ENCODE measurements at places on chromosomes 12 and 14.

DNA sequence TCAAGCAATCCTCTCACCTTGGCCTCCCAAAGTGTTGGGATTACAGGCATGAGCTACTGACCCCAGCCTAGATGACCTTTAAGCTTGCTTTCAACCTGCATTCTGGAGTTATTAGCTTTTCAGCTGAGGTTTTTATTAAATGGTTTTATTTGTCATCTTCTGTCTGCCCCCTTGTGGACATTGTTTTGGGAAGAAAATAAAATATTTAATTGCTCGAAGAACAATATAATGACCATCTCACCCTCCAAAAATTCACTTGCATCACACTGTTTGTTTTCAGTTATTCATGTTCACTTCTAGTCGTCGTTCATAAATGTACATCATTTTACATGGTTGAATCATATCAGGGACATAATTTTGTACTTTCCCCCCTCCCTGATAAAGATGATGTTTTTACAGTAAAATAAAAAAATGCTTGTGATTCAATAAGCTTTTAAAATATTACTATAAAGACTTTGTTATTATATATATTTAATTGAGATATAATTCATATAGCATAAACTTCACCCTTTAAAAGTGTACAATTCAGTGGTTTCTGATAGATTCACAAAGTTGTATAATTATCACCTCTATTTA is 10.1 kb upstream of the SPATS2 start:
- DNase-seq: peak; percentile 72

DNA sequence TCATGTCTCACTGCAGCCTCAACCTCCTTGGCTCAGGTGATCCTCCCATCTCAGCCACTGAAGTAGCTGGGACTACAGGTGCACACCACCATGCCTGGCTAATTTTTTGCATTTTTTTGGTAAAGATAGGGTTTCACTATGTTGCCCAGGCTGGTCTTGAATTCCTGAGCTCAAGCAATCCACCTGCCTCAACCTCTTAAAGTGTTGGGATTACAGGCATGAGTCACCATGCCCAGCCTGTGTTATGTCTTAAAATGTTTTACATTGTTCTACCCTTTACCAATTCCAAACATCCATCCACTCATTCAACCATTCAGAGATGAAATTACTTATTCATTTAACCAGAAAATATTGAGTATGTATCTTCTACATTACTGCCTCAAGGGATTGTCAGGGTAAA is 111.6 kb upstream of the BTG1 start:
- DNase-seq: no peak

GRCh38 chr14:74547331-74547927 is 53.9 kb downstream of the ISCA2 start:
- DNase-seq: no peak

- no peak for DNase-seq
Measured at GRCh38 chr12:98343002-98343567, 172.3 kb upstream of the TMPO start.

DNA sequence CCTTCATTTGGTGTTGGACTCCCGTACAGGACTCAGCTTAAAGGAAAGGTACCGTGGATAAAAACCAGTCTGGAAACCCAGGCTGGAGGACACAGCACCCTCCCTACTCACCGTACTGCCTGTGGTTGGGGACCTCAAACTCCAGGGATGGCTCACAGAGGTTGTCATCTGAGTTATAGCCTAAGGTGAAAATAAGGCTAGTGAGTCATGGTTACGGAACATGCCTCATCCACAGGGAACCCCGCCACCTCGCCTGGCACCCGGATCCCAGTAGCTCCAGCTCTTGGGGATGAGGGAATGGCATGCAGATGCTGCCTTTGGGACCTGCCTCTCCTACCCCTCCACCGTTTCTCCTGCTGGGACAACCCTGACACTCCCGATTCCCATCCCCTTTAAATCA is 36.8 kb upstream of the GPR68 start:
- DNase-seq: peak; percentile 82

- no peak for DNase-seq
Measured at GRCh38 chr12:1880153-1880845, 38.2 kb downstream of the CACNA2D4 start.

- no peak for DNase-seq
Measured at GRCh38 chr14:67436006-67436866, 24.3 kb upstream of the PLEK2 start.

DNA sequence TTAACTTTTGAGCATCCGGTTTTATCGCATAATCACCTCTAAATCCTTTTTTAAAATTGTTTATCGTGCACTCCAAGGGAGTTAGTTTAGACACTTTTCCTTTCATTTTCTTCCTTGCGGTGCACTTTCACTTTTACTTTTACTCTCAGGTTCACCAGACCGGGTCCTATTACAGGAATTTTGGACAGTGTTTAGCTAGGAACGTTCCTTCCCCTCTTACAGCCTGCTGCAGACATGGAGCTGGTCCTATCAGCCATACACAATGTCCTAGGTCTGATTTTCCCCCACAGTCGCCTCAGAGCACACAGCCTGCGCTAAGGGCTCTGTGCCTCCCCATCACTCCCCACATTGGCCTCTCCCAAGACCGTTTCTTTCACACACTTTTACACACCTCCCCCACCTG is 103.9 kb downstream of the ALG10 start:
- peak; percentile 1 for DNase-seq

DNA sequence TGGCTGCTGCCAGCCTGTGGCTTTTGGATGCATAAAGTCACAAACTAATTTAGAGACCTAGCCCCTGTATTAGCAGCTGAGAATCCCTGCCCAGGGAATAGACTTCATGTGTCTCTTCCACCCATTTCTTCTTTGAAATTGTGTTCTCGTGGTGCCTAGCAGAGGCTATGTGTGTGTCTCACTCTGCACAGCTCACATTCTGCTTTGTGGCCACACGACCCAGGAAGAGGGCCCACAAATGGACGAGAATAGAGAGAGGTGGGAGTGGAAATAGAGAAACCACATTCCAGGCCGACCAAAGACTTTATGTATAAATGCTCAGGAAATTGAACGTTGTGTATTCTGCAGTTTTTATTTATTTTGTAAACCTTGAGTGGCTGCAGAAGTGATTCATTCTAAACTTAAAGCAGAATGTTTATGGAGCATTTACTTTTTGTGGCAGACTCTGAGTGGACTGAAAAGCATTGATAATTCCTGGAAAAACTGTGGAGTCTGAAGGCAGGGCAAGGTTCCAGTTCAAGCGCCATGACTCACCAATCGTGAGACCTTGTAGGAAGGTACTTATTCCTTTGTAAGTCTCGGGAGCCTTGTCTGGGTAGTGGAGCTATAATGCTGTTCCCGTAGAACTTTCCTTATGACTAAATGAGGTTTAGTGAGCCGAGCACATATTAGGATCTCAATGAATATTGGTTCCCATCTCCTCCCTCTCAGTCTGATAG is 9.1 kb downstream of the B4GALNT3 start:
- DNase-seq: peak; percentile 16

GRCh38 chr14:23045419-23046357 is 3.7 kb downstream of the PSMB11 start:
- peak; percentile 32 for DNase-seq

GRCh38 chr14:61091657-61092273 is 110.7 kb downstream of the SLC38A6 start:
- DNase-seq: no peak

GRCh38 chr12:17322090-17322489 is 716.1 kb upstream of the LMO3 start:
- DNase-seq: no peak

GRCh38 chr12:57479376-57480115 is at the start of gene ARHGAP9:
TSS of gene ARHGAP9 (minus strand) at chr12:57479866. CDS start at chr12:57479406, 460 bp downstream.
- DNase-seq: no peak

DNA sequence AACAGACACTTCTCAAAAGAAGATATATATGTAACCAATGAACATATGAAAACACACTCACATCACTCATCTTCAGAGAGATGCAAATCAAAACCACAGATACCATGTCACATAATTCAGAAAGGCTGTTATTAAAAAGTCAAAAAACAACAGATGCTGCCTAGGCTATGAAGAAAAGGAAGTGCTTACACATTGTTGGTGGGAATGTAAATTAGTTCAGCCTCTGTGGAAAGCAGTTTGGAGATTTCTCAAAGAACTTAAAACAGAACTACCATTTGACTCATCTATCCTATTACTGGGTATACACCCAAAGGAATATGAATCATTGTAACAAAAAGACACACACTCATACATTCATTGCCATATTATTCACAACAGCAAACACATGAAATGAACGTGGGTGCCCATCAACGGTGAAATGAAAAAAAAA is 35.1 kb downstream of the EIF2S3B start:
- DNase-seq: peak; percentile 28

GRCh38 chr12:95312656-95313055 is 95.0 kb downstream of the VEZT start:
- no peak for DNase-seq
